NCI-H524 treated with DMSO at 0.1 percent for 48 hours (cell line): ENCODE measurements at places on chromosomes 7 and 10.

- DNase-seq = no peak
Observed at GRCh38 chr10:101694674-101695403, at the start of gene FBXW4. FBXW4 (minus strand) TSS chr10:101695170; CDS start chr10:101695105, 65 bp downstream.

DNA sequence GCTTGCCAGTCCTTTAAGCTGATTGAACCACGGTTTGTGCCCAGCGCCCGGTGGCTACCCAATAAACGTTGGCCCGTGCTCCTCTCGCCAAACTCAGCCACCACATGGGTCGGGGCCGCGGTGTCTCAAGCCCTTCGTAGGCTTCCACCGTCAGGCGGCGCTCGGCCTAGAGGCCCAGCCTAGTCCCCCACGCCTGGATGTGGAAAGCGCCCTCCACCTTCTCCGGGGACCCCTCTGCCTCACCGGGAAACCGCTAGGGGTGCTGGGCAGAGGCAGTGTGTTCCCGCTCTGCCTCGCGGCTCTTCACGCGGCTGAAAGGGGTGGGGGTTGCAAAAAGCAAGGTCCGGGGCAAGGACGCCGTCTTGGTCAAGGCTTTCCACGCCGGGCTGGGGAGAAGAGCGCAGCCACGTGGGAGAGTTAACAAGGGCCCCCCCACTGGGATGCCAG lies 29.8 kb downstream of the LEP start:
- DNase-seq = no peak

DNA sequence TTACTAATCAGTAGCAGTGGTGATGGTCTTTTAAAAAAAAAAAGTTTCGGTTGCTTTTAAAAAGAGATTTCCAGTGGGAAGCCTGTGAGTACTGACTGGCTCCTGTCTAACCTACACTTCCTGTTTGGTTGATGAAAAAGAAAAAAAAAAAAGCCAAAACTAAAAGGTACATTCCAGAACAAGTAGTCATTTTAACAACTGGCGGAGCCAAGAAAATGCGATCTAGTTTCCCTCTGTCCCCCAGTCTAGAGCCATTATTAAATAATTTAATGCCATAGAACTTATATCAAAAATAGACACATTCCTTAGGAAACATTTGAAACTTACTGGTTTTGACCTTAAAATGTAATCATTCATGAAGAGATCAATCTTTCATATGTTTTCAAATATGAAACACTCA lies 254.2 kb upstream of the C7orf33 start:
- DNase-seq = no peak

- no peak for DNase-seq
Observed at GRCh38 chr7:82443547-82444219, at the start of gene CACNA2D1. CACNA2D1 (minus strand) TSS chr7:82443777.

DNA sequence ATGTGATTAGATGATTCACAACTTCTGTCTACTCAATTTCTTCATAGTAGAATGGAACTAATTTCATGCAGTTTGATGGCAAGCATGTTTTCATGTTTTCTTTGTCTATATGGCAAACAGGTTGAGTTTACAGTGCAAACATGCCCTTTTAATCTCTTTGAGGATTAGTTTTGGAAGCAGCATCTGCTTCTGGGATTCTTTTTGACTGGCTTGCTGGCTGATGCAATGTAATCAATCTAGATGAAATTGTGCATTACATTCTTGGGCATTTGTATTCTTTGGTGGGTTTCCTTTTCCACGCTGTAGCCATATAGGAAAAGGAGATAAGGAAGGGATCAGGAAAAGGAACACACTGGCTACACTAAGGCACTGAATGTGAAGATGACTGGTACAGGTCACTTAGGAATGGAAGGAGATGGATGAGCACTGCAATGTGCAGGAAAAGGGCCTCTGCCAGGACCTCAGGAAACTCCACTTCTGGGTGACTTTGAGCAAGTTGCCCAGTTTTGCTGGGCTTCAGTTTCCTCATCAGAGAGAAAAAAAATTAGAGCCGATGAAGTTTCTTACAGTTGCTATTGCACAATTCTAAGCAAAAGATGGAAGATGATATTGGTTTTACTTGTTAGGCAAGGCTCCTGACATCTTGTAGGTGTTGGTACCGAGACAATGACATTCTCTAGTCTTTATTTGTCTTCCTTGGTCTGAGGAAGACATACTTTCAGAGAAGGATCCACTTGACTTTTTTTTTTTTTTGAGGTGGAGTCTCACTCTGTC lies 269.1 kb downstream of the SUGCT start:
- DNase-seq = peak; percentile 8

GRCh38 chr10:78507510-78508160 lies 474.0 kb downstream of the RPS24 start:
- no peak for DNase-seq
